Left ventricle myocardium superior (tissue), 1 donor: ENCODE measurements at places on chromosomes 3 and 15. TPM values are rescaled to one million over a fixed set of nuclear protein-coding genes. Genes with fewer than 3 reads are reported as not detected.

The DNAJA4 gene
- 85.9 TPM for total RNA-seq

The PLSCR5 gene
- not detected for total RNA-seq

The TM4SF1 gene
- total RNA-seq = 112 TPM

The LRRIQ4 gene
- not detected for total RNA-seq

The SPATA12 gene
- total RNA-seq = not detected

The CKMT1A gene
- 0.22 TPM for total RNA-seq

The SLC24A1 gene
- total RNA-seq = 1.7 TPM

The FGF12 gene
- total RNA-seq = 450 TPM

The SYNPR gene
- not detected for total RNA-seq

The INKA1 gene
- total RNA-seq = 1.7 TPM

The FOXB1 gene
- total RNA-seq = not detected

The QTRT2 gene
- 3.6 TPM for total RNA-seq

The PTPRG gene
- total RNA-seq = 30.4 TPM

The ITGB5 gene
- 109 TPM for total RNA-seq

The IFT122 gene
- 16.8 TPM for total RNA-seq

- no peak for DNase-seq
Observed at GRCh38 chr3:126402666-126403302, 8.1 kb downstream of the CFAP100 start.

DNA sequence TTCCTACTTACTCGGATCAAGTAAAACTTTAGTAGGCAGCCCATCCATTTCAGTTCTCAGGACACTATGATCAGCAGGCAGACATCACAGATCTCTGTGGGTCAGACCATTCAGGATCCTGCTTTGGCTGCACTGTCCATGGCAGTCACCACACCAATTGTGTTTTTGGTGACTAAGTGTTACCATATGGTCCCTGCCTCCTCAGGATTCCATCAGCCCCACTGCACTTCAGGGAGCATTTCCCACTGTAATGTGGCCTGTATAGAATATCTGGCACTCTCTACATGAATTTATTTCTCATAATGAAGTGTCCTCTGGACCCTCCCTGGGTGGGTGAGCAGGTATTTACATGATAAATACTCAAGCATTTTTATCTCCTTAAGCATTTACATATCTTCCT is 41.3 kb downstream of the ZNF445 start:
- no peak for DNase-seq

GRCh38 chr3:122235147-122235546 is 51.7 kb downstream of the CASR start:
- DNase-seq = no peak

GRCh38 chr3:182369861-182370260 is 423.4 kb upstream of the ATP11B start:
- no peak for DNase-seq

DNA sequence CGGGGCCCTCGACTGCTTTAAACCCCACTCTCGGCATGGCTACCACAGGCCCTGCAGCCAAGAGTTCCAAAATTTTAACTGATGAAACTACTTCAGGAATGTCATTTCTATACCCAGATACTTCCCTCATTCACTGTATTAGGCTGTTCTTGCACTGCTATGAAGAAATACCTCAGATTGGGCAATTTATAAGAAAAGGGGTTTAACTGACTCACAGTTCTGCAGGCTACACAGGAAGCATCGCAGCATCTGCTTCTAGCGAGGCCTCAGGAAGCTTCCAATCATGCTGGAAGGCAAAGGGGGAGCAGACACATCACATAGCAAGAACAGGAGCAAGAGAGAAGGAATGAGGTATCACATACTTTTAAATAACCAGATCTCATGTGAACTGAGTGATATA is 21.6 kb upstream of the ALCAM start:
- no peak for DNase-seq

DNA sequence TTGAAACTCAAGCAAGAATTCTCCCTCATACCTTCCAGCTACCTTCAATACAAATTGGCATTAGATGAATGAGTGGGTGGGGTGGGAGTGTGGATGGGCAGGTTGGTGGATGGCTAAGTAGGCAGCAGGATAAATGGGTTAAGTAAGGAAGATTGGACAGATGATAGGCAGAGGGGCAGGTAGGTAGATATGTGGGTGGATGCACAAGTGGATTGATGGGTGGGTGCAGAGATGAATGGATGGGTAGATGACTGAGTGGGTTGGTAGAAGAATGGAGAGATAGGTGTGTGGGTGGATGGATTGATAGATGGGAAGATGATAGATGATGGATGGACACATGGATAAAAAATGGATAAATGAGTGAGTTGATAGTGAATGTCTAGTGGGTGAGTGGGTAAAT is 27.6 kb downstream of the VIPR1 start:
- no peak for DNase-seq

- no peak for DNase-seq
Observed at GRCh38 chr15:60674704-60675395, 195.9 kb upstream of the ICE2 start.

- no peak for DNase-seq
Observed at GRCh38 chr15:64026591-64026990, 19.7 kb downstream of the DAPK2 start.

DNA sequence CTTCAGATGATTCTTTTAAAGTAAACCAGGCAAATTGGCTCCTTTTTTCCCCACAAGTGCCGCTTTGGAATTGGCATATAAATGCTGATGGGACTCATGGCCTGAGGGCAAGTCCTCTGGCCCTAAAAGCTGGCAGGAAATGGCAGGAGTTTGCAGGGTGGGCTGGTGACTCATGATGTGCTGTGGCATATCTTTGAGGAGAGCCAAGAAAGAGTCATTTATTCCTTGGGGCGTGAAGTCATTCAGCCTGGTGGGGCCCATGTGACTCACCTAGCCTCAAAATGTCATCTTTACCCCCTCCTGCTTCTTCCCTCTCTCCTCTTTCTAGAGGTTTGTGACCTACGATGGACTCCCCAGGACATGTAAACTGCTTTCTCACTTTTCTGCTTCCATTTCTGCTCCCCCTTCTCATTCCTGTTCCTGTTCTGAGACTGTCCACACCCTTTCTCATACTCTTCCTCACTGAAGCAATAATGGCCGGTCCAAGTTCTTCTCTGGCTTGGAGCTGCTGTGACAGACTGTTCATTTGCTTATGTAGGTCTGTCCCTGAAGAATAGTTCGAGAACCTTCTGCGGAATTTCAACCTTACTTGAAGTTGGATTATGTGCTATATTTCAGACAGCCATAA is 326.1 kb downstream of the SATB1 start:
- DNase-seq = no peak

GRCh38 chr3:112627919-112628466 is 12.9 kb downstream of the CCDC80 start:
- DNase-seq = no peak

DNA sequence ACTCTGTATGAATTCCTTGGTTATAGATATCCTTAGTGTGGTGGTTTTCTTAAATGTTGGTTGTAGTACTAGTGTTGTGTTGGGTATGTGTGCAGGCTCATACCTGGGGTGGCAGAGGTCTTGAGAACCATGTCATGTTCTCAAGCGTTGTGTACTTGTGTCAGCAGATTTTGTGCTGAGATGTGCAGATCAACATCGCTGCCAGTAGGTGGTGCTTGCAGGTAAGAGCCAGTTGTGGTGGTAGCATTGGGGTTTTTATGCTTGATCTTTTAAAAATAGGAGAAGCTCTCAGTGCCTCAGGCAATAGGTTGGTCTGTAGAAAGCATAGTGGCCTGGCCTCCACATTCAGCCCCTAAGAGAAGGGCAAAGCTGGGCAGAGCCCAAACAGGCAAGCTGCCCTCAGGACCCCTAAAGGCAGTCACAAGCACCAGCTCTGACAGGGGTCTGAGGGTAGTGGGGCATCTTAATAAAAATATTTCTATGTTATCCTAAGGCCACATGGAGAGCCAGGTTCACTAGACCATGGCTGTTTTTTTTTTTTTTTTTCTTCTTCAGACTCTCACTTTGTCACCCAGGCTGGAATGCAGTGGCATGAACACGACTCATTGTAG is 164.0 kb downstream of the IL20RB start:
- DNase-seq = no peak

DNA sequence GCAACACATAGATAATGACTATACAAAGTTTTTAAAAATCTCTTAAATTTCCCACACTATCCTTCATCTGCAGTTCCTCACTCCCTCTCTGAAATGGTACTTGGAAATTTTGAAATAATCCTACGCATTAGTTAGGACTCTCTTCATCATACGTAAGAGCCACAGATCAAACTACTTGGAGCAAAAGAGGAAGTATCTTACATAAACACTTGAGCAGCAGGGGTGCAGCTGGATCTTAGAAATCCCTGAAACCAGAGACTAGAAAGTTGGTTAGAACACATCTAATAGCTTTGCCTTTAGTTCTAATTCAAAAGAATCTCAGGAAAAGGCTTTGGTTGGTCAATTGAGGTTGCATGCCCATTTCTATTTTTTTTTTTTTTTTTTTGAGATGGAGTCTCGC is 38.8 kb upstream of the ZNF445 start:
- DNase-seq = no peak

DNA sequence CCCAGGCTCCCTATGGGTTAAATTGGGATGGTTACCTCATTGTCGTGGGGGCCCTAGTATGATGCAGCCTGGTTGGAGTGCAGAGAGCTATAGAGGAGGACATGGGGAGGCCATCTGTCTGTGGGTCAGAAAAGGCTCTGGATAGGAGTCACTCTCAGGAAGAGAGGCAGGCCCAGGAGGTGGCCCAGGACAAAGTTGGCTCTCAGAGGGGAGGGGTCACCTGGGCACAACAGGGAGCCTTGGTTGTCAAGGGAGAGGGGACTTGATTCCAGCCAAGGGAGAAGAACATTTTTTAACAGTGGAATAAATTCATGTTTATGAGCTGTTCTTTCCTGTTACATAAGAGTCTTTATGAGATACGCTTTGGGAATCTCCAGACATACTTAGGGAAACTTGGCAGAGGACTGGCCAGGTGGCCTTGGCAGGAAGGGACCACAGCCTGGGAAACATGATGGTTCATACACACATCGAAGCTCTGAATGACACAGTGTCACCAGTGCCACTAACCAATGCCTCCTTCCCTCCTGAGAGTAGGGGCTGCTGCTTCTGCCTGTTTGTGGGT is 27.5 kb upstream of the LCTL start:
- no peak for DNase-seq

GRCh38 chr3:184467171-184467570 is 87.3 kb downstream of the CHRD start:
- no peak for DNase-seq

- DNase-seq = no peak
Observed at GRCh38 chr3:126847061-126847460, 135.9 kb upstream of the PLXNA1 start.

DNA sequence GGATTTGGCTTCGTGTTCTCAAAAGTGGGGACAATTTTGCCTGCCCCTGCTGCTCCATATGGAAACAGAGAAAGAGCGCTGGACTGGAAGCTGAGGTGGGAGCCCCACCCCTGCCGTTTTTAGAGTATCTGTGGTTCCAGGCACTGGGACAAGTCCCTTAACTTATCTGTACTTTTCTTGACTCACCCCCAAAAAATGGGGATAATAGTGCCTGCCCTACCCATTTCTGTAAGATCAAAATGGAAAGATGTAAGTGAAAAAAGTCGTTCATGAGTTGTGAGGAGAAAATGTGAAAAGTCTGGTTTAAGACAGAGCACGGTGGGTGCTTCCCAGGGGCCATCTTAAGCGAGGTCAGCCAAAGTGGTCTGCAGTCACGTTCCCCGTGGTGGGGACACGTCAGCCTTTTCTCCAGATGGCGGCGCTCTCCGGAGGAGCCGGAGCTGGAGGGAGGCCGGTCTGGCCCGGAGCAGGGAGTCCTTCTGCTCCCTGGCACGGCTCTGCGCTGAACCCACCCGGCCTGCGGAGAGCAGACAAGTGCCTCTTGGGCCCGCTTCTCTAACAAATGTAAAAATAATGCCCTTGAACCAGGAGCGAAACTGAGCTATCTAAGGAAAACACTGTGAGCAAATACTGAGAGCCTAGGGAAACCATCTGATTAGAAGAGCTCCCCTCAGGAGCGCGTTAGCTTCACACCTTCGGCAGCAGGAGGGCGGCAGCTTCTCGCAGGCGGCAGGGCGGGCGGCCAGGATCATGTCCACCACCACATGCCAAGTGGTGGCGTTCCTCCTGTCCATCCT is at the start of gene CLDN18:
Gene CLDN18, plus strand, starts transcription at position 690 of the 797 bp plus-strand sequence. Its CDS starts 61 bp downstream, at position 751.
- DNase-seq = no peak

- no peak for DNase-seq
Observed at GRCh38 chr3:26307192-26307591, 315.4 kb upstream of the LRRC3B start.

- DNase-seq = peak; percentile 60
Observed at GRCh38 chr3:136819731-136820679, 1.1 kb downstream of the SLC35G2 start.

- no peak for DNase-seq
Observed at GRCh38 chr3:9884555-9885165, 4.6 kb upstream of the CIDEC start.

DNA sequence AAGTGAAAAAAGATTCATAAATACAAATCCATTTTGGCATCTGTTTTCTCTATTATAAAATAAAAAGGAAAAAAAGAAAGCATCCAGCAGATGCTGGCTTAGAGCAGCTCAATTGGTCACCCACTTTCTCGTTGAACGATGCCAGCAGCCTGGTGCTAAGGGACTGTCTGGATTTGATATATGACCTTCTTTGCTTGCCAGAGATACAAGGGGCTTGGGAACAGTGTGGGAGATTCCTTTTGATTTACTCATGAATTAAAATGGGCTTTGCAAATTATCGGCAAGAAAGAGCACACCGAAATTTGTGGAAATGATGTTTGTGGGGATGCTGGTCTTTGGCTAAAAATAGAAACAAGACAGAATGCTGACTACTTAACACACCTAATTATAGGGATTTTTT is 210.3 kb upstream of the STT3B start:
- DNase-seq = no peak

GRCh38 chr15:70615435-70616310 is 147.7 kb downstream of the UACA start:
- DNase-seq = no peak

- DNase-seq = no peak
Observed at GRCh38 chr3:46146021-46146420, 62.1 kb downstream of the CCR1 start.

- no peak for DNase-seq
Observed at GRCh38 chr3:10845001-10845761, 29.2 kb downstream of the SLC6A11 start.

DNA sequence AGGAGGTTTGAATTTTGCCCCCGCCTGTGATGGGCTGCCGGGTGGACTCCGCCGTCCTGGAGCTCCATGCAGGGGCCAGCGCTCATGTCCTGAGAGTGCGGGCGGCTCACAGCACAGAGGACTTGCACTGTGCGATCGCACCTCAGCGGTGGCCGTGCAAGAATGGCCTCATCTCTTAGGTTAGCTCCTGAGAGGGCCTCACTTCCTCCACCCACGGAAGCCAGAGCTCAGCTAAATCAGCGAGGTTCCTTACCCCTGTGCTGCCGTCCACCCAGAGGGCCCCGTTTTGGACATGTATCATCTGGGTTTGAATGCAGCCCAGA is 72.0 kb upstream of the PCSK6 start:
- DNase-seq = no peak

GRCh38 chr3:147426931-147427330 is 17.8 kb downstream of the ZIC1 start:
- no peak for DNase-seq

DNA sequence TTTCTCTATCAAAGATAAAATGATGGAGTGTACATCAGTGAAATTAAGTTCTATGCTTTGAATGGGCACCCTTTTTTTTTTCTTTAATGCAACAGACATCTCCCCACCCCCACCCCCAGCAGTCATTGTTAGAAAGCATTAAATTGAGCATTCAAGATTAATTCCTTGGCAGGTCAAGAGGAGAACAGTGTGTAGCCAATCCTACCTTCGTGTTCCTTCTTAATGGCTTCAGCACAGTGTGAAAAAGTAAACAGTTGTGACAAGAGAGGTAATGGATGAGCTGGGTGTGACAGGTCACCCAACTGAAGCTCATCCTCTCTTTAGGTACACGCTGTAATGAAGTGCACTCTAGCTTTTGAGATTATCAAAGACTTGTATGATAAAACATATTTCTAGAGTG is 198.5 kb upstream of the RARB start:
- DNase-seq = no peak
